Right kidney (tissue), 9 donors: ENCODE measurements at places on chromosomes 6 and 20.

GRCh38 chr6:88547768-88548167 is 381.6 kb upstream of the CNR1 start:
- no peak for DNase-seq

- DNase-seq = peak; percentile 64
Observed at GRCh38 chr6:21348504-21349195, 244.9 kb upstream of the SOX4 start.

DNA sequence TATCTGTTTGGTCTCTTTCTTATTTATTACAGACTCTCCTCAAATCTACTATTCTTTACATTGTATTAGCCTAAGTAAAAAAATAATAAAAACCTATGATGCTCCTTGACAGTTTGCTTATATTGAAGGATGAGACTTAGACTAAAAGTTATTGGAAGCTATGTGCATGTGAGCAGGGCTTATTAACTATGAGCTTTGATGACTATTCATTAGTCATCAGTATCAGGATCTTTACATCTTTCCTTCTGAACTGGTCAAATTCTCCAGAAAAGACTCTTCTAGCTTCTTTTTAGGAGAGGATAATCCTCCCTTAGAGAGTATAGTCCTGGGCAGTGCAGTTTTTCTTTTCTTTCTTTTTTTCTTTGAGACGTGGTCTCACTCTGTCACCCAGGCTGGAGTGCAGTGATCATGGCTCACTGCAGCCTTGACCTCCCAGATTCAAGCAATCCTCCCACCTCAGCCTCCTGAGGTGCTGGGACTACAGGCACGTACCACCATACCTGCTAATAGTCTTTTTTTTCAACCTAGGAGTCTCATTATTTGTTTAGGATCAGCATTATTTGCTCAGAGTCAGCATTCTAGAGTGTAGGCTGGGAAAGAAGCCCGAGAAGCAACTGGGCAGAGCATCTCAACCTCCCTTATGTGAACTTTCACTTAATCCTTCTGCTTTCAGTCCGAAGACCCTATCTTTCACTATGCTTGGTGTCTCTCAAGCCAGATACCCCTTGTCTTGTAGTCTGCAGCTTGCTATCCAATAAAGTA is 37.1 kb upstream of the YWHAB start:
- DNase-seq = no peak

DNA sequence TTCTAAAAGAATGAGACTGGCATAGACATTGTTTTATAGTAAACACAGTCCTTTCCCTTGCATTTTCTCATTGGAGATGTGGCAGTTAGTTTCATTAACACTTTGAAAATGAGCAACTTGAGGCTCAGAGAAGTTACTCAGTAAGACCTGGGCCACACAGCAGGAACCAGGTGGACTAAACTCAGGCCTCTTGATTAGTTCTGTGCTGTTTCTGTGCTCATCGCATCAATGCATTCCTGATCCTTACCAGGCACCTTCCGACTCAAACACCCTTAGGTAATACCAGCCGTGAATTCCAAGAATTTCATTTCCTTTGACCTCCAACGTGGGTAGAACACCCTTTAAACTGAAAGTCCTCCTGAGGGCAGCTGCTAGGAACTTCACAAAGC is 362.8 kb downstream of the ESR1 start:
- DNase-seq = no peak

GRCh38 chr20:6644813-6645628 is 122.5 kb upstream of the BMP2 start:
- no peak for DNase-seq

DNA sequence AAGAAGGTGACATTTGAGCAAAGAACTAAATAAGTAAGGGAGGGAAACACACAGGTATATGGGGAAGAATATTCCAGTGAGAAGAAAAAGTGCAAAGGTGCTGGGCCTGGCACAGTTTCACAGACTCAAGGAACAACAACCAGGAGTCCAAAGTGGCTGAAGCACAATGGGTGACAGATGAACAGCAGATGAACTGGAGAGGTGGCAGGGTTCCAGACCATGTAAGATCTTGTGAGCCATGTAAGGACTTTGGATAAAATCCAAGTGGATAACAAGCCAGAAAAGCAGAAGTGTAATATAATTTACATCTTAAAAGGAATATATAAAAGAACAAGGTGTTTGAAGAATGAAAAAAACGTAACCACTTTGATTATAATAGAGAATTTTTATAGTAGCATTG is 87.9 kb downstream of the MMS22L start:
- no peak for DNase-seq

- no peak for DNase-seq
Observed at GRCh38 chr6:48611332-48611731, 500.3 kb upstream of the PTCHD4 start.

GRCh38 chr20:48163505-48163904 is 378.2 kb upstream of the SULF2 start:
- DNase-seq = no peak

DNA sequence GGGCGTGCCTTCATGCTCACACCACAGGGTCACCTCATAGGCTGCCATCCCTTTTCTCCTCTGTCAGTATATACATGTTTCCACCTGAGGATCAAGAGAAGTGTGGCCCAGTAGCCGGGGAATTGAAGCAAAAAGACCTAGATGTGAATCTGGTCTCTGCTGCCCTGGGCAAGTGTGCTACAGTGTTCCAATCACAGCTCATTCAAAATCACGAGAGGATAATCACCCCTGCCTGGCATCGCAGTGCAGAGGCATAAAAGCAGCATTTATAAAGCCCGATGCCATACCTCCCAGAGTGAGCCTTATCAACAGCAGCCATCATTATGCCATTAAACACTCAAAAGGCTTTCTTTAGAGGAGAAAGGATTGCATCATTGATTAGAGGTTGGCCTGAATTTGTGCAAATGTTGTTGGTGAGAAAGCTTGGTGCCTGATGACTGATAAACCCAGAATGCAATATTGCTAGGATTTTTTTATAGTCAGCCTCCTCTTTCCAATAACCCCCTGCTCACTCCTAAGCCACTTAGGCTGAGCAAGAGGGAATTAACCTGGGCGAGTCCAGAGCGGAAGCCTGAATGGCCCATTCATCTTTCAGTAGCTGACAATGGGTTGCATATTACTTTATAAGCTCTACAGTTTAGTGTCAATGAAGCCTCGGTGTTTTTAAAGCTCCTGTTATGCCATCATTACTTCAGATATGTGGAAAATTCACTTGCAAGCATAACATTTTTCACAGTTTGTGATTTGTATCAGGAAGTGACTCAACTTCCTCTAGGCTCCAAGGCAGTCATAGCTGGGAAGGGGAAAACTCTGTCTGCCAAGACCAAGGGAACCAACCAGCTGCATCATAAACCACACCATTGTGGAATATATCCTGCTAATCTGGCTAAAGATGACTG is 92.5 kb upstream of the NXT1 start:
- DNase-seq = no peak

DNA sequence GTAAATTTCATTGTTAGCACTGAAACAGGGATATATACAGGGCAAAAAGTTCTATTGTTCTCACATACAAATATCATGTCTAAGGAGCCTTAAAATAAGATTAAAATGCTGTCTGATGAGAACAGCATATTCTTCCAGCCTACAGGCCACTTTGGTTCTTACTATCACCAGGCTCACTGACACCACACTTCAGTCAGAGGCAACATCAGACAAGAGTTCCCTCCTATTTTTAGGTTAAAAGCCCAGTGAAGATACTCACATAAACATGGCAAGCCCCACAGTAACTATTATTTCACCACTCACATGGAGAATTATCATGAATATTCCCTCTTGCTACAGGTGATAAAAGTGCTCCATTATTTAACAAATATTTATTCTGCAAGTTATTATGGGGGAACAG is 175.8 kb downstream of the ISM1 start:
- DNase-seq = no peak

- DNase-seq = no peak
Observed at GRCh38 chr6:153852481-153852880, 186.6 kb upstream of the OPRM1 start.

DNA sequence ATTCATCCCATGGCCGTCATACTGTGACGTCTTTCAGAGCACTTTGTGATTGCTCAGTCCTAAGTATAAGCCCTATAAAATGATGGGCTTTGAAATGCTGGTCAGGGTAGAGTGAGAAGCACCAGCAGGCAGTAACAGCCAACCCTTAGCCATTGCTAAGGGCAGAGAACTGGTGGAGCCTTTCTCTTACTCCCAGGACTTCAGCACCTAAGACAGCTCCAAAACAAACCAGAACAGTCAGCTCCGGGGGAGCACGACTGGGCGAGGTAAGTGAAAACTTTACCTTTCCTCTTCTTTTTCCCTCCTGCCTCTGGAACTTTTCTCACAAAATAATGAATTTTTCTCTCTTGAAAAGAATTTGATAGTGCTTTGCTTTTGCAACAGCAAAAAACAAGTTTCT is at the start of gene VIP:
VIP (plus strand) TSS at position 104 of the 400 bp plus-strand sequence. CDS start 1,381 bp downstream, outside the sequence.
- no peak for DNase-seq

DNA sequence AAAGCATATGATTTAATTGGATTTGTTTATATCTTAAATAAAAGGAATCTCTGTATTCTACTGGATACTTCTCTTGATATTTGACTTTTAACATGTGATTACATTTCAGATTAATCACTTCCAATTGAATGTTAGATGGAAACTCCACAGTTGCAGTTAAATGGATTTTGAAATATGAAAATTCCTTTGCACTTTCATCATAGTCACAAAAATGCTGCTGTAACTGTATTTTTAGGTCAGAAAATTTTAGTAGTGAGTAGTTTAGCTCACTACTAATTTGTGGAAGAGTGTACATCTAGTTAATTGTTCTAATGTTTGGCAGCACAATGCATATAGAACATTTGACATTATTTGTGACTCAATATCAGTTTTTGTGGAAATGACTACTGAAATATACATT is 26.8 kb downstream of the PTCHD4 start:
- no peak for DNase-seq

- DNase-seq = no peak
Observed at GRCh38 chr6:136826216-136826615, 3.8 kb downstream of the PEX7 start.

DNA sequence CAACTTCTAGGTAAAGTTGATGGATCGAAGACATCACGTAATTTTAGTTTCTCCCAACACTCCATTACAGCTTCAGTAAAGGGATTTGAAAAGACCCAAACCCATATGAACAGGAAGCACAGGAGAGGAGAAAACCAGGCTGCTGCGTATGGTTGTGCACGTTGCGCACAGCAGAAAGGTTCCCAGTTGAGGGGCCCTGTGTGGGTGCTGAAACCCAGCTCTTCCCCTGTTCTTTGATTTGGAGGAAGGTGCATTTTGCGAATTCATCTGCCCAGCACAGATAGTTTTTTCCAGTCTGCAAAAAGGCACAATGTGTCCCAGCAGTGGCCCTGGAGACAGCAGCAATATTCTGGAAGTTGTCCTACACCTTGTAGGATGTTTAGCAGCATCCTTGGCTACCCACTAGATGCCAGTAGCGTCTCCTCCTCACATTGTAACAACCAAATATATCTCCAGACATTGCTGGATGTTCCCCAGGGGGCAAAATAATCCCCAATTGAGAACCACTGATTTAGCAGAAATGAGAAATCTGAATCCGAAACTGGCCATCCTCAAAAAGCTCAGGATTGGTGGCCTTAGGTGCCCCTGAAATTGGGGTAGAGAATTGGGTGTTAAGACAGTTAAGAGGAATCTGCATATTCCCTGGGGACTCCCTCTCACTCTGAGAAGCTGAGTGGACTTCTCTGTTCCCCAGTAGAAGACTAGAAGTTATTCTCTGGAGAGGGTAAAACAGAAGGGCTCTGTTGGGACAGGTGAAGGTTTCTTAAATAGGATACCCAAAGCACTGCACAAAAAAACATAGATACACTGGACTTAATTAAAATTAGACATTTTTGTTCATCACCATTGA is 12.2 kb downstream of the SUN5 start:
- no peak for DNase-seq

DNA sequence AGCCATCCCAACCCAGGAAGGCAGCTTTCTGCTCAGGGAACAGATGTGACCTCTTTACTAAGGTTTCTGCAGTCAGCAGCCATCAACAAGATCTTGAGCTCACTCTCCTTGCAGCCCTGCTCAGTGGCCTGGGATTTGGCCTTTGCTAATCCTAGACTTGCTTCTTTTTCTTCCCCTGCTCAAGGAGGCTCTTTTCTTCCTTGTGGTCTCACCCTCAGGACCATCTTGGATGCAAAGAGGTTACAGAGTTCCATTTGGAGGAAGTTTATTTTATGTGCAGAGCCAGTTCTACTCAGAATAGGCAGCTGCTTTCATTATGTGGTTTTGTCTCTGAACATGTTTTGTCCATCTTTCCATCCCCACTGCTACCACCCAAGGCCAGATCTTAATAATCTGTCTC is 49.3 kb downstream of the RALY start:
- DNase-seq = no peak

- DNase-seq = no peak
Observed at GRCh38 chr20:13089950-13090469, 81.2 kb downstream of the SPTLC3 start.

DNA sequence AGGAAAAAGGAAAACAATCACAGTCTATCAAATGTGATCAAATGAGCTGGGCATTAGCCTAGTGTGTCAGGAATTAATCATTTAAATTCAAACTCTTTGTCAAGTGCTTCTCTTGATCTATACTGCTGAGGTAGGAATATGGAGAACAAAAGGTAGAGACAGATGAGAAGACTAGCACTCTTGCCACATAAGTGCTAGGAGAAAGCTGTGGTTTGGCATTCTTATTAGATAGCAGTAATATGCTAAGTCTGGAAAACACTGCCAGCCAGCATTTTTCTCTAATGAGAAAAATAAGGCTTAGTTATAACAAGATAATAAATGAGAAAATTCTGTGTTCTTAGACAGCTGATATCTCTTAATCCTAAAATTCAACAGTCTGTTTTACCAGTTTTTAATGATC is 38.9 kb downstream of the ORC3 start:
- no peak for DNase-seq

GRCh38 chr6:148885136-148885865 is 138.5 kb downstream of the UST start:
- DNase-seq = no peak

GRCh38 chr6:126307849-126308248 is 32.1 kb upstream of the CENPW start:
- DNase-seq = no peak

- no peak for DNase-seq
Observed at GRCh38 chr20:48606172-48606840, 221.5 kb downstream of the PREX1 start.

GRCh38 chr20:24909861-24910260 is 39.2 kb upstream of the CST7 start:
- no peak for DNase-seq

- no peak for DNase-seq
Observed at GRCh38 chr6:29710281-29710941, 12.8 kb upstream of the HLA-F start.

GRCh38 chr20:17889226-17889625 is 79.4 kb downstream of the SNX5 start:
- no peak for DNase-seq

DNA sequence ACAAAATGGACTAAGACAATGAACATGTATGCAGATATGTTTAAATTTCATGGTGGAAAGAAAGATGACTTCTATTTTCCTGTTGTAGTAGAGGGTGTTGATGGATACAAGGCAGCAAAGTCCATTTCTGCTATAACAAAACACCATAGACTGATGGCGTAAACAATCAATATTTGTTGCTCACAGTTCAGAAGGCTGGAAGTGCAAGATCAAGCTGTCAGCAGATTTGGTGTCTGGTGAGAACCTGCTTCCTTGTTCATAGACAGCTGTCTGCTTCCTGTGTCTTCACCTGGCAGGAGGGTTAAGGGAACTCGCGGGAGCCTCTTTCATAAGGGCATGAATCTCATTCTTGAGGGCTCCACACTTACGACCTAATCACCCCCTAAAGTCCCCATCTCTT is 83.0 kb upstream of the ELOVL5 start:
- DNase-seq = no peak

GRCh38 chr6:146598772-146599405 is at the start of gene ADGB:
TSS of gene ADGB (plus strand) at chr6:146598972. CDS start at chr6:146599041, 69 bp downstream.
- DNase-seq = peak; percentile 61
